HFFc6 (cell line): ENCODE measurements at places on chromosomes 12 and 14. TPM values are rescaled to one million over a fixed set of nuclear protein-coding genes. Genes with fewer than 3 reads are reported as not detected.

DNA sequence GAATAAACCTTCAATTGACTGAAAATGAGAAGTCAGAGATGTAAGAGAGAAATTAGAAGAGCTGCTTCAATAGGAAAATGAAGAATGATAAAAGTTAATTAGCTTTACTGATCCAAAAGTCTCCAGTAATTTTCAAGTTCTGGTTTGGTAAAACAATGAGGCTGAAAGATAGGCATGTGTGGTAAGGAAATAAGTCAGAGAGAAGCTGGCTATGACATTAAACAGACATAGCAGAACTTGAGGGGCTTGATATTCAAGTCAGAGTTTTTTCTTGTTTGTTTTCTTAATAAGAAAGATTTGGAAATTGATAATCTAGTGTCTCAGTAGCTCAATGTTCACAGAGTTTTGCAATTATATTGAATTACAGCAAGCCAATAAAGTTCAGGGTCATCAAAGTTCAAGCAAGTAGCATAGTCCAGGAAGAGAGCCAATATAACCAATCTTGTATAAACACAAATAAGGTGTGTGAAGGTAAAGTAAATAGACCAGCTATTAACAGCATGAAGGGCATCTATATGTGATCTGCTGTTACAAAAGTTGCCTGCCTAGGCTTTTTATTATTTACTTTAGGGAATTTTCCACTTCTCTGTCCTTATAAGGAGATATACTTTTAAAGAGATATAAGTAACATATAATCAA lies 1111.5 kb downstream of the TRHDE start:
- H3K27me3 ChIP-seq: no peaks in the 10 kb centered on the region
- no peaks in the 10 kb centered on the region for H3K4me1 ChIP-seq
- no peak overlapping the region for H3K27ac ChIP-seq
- H3K36me3 ChIP-seq: no peaks in the 10 kb centered on the region
- DNase-seq: no peak

DNA sequence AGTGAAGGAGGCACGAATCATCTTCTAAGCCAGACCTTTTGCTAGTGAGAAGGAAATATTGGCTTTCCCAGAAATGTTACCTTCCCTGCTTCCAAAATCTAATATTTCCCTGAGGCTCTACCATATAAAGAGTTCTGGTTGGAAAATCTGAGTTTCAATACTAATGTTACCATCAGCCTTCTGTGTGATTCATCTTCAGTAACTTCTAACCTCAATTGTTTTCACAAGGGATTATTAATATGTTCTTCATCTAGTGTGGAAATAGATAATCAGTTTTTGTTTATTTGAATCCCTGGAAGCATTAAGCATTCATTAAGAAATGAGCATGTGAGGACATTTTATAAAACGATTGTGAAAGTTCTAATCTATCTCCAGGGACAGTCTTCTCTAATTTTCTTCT lies 720.9 kb downstream of the AACS start:
- no peaks in the 10 kb centered on the region for H3K4me1 ChIP-seq
- DNase-seq: no peak
- no peaks in the 10 kb centered on the region for H3K27me3 ChIP-seq
- H3K4me3 ChIP-seq: no peak overlapping the region
- no peak overlapping the region for H3K27ac ChIP-seq
- no peaks in the 10 kb centered on the region for H3K36me3 ChIP-seq

DNA sequence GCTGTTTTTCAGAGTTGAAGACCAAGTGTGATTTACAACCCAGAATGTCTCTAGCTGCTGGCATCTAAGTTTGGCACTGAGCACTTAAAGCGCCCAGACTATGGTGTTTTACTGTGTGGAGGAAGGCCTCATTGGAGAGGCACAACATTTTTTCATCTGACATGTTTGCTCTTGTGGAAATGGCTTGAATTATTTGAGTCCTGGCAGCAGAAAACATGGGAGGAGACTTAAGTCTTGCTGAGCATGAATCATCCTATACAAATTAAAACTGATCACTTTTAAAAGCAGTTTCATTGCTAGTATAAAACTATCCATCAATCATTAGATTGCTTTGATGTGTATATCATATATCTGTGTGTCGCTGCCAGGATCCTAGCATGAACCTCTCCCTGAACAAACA lies 85.9 kb upstream of the REP15 start:
- peaks cover 23% of the 10 kb centered on the region for H3K36me3 ChIP-seq
- no peak overlapping the region for H3K4me3 ChIP-seq
- H3K4me1 ChIP-seq: peaks cover 91% of the 10 kb centered on the region

- H3K27ac ChIP-seq: no peak overlapping the region
- H3K36me3 ChIP-seq: peaks cover 4% of the 10 kb centered on the region; the same call in 1 of the 2 replicates
- no peak overlapping the region for H3K4me3 ChIP-seq
- DNase-seq: peak; percentile 71
Observed at GRCh38 chr12:6044082-6044481, 80.4 kb downstream of the VWF start.

DNA sequence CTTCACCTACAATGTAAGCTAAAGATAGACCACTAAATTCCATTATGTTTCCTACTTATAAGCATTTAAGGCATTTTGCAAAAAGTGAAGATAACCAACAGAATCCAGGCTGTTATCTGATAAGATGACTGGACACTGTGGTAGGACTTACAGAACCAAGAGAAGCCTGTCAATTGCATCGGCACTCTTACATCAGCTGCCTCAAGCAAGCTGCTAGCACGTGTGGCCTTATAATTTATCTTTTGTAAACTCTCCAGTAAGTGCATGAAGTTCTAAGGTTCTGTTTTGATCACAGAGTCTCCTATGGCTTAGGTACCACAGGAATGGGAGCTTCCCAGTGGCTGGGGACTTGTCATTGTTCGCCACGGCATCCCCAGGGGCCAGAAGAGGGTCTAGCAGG lies 88.7 kb downstream of the TRAFD1 start:
- no peak for DNase-seq
- no peak overlapping the region for H3K4me3 ChIP-seq
- peaks cover 23% of the 10 kb centered on the region for H3K36me3 ChIP-seq
- H3K27ac ChIP-seq: no peak overlapping the region
- no peaks in the 10 kb centered on the region for H3K27me3 ChIP-seq

GRCh38 chr12:93777254-93777653 lies 100.1 kb downstream of the CRADD start:
- H3K4me1 ChIP-seq: peaks cover 91% of the 10 kb centered on the region
- peak overlapping the region; percentile 97 for H3K27ac ChIP-seq
- H3K36me3 ChIP-seq: peaks cover 30% of the 10 kb centered on the region

DNA sequence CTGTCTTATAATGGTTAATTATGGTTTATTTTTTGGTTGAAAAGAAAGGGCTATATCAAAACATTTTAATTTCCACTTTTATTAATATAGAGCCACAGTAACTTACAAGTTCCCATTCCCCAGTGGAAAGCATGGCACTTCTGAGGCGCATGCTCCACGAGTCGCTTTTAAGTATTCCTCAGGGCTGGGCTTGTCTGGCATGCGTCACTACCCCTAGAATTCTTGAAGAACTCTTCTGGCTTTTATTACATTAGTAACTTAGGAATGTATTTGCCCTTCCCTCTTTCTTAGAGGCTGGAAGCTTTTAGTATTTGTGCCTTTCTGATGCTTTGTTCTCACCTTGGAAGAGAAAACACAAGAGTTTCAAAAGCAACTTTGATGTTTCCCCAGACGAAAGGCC lies 81.1 kb downstream of the ESR2 start:
- no peak overlapping the region for H3K27ac ChIP-seq
- no peak overlapping the region for H3K4me3 ChIP-seq
- no peak for DNase-seq
- peaks cover 9% of the 10 kb centered on the region; the same call in 1 of the 2 replicates for H3K4me1 ChIP-seq

- H3K36me3 ChIP-seq: no peaks in the 10 kb centered on the region
- no peak for DNase-seq
- H3K4me1 ChIP-seq: peaks cover 57% of the 10 kb centered on the region
- peaks cover 8% of the 10 kb centered on the region for H3K27me3 ChIP-seq
Observed at GRCh38 chr12:5582541-5582940, 150.6 kb downstream of the NTF3 start.

DNA sequence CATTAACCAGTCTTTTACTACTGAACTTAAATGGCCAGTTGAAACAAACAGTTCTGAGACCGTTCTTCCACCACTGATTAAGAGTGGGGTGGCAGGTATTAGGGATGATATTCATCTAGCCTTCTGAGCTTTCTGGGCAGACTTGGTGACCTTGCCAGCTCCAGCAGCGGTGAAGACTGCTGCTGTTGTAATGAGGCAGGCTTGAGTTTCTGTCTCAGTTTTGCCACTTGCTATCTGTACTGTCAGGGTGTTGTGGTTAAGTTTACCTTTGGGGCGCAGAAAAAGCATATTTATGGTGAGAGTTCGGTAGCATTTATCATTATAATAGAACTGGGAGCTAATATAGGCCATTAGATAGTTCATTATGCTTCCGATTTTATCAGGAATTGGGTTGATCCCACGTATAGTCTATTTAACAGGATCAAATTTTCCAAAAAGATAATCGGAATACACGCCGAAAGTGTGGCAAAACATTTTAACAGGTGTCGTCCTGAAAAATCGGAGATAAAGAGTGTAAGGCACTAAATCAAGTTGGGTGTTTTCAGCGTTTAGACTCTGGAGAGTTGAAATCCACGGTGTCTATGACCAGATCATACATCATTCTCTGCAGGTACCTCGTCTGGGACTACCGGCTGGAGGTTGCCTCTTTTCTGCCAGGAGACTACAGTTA lies 688 bp upstream of the NECAP1 start:
- H3K36me3 ChIP-seq: peaks cover 5% of the 10 kb centered on the region; the same call in 1 of the 2 replicates
- peak overlapping the region; percentile 96 for H3K27ac ChIP-seq
- peak overlapping the region; percentile 98 for H3K4me3 ChIP-seq
- no peak for DNase-seq
- H3K27me3 ChIP-seq: peaks cover 4% of the 10 kb centered on the region

GRCh38 chr12:79871621-79872020 lies 63.3 kb downstream of the PPP1R12A start:
- DNase-seq: no peak
- no peaks in the 10 kb centered on the region for H3K27me3 ChIP-seq
- peaks cover 61% of the 10 kb centered on the region for H3K36me3 ChIP-seq
- H3K4me1 ChIP-seq: peaks cover 35% of the 10 kb centered on the region

- H3K27ac ChIP-seq: no peak overlapping the region
- DNase-seq: no peak
- peaks cover 4% of the 10 kb centered on the region for H3K27me3 ChIP-seq
- H3K36me3 ChIP-seq: no peaks in the 10 kb centered on the region
Observed at GRCh38 chr12:67879937-67880336, 109.3 kb upstream of the IFNG-AS1 start.

DNA sequence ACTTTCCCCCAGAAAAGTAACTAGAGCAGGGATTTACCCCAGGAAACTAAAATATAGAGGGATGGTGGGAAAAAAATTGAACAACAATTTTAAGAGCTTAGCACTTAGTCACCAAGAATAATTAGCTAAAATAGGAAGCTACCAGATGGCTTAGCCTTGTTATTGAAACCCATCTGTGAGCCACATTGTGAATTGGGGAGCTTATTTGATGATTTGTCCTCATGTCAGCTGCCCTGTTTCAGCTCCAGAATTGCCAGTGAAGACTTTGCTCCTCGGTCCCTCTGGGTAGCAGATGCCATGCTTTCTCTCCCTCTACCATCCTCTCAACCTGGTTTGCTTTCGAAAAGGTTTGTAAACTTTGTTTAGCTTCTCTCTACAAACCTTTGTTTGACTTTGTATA lies 67.7 kb upstream of the PTHLH start:
- H3K4me1 ChIP-seq: peaks cover 7% of the 10 kb centered on the region
- H3K27me3 ChIP-seq: no peaks in the 10 kb centered on the region
- no peak overlapping the region for H3K4me3 ChIP-seq
- H3K36me3 ChIP-seq: no peaks in the 10 kb centered on the region
- no peak for DNase-seq

GRCh38 chr12:44299524-44299923 lies 463.6 kb downstream of the TMEM117 start:
- peaks cover 13% of the 10 kb centered on the region for H3K36me3 ChIP-seq
- no peak overlapping the region for H3K27ac ChIP-seq
- DNase-seq: no peak
- peaks cover 2% of the 10 kb centered on the region; the same call in 1 of the 2 replicates for H3K27me3 ChIP-seq
- no peaks in the 10 kb centered on the region for H3K4me1 ChIP-seq

- no peak overlapping the region for H3K27ac ChIP-seq
- no peak overlapping the region for H3K4me3 ChIP-seq
- no peaks in the 10 kb centered on the region; the same call in 1 of the 2 replicates for H3K4me1 ChIP-seq
- DNase-seq: no peak
- H3K36me3 ChIP-seq: no peaks in the 10 kb centered on the region
Observed at GRCh38 chr14:99066378-99066777, 205.6 kb downstream of the BCL11B start.

GRCh38 chr12:93022603-93023340 lies 93.7 kb upstream of the EEA1 start:
- no peak overlapping the region for H3K27ac ChIP-seq
- no peak overlapping the region for H3K4me3 ChIP-seq
- H3K36me3 ChIP-seq: no peaks in the 10 kb centered on the region

GRCh38 chr12:104220931-104221330 lies 5.4 kb downstream of the TXNRD1 start:
- H3K36me3 ChIP-seq: peaks cover 13% of the 10 kb centered on the region; the same call in 1 of the 2 replicates
- DNase-seq: no peak
- H3K4me1 ChIP-seq: peaks cover 78% of the 10 kb centered on the region
- H3K4me3 ChIP-seq: no peak overlapping the region
- H3K27ac ChIP-seq: peak overlapping the region; percentile 100
- H3K27me3 ChIP-seq: no peaks in the 10 kb centered on the region

GRCh38 chr12:132400011-132400641 lies 70.7 kb upstream of the GALNT9 start:
- H3K27me3 ChIP-seq: peaks cover 24% of the 10 kb centered on the region
- no peak overlapping the region for H3K4me3 ChIP-seq
- H3K4me1 ChIP-seq: no peaks in the 10 kb centered on the region

- H3K27me3 ChIP-seq: peaks cover 7% of the 10 kb centered on the region
- peaks cover 21% of the 10 kb centered on the region for H3K4me1 ChIP-seq
- H3K27ac ChIP-seq: peak overlapping the region; percentile 63
- peak overlapping the region; percentile 39 for H3K4me3 ChIP-seq
- DNase-seq: peak; percentile 43
Observed at GRCh38 chr12:120677765-120678473, 9.0 kb upstream of the MLEC start.

DNA sequence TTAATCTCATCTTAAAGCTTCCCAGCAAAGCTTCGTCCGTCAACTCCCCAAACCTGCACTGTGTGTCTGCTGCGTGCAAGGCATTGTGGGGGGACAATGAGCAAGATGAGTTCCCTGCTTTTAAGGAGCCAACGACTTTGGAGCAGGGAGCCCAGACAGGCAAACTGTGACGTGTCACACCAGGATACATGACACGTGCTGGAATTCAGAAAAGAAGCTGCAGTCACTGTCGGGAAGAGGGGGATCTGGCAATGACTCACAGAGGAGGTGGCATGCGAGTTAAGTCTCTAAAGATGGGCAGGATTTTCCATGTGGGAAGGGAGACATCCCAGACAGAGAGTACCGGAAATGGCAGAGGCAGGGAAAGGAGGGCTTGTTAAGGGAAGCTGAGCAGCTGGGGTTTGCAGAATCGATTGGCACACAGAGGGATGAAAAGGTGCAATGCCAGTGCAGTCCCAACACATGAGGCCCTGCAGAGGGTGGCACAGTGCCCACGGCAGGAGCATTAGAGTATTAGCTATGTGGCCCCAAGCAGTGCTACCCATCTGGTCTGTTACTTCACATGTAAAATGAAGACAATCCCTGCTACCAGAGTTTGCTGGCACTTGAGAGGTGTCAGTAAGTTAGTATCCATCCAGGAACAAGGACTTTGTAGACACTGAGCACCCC lies 52.9 kb downstream of the SETD3 start:
- H3K36me3 ChIP-seq: peaks cover 30% of the 10 kb centered on the region
- H3K27ac ChIP-seq: peak overlapping the region; percentile 84
- peak; percentile 88 for DNase-seq
- peak overlapping the region; percentile 18 for H3K4me3 ChIP-seq
- H3K27me3 ChIP-seq: no peaks in the 10 kb centered on the region; the same call in 1 of the 2 replicates
- peaks cover 28% of the 10 kb centered on the region for H3K4me1 ChIP-seq

CLEC1B gene
- total RNA-seq: not detected in 3 replicates

PRICKLE1 gene
- total RNA-seq: 3.4 to 10.2 TPM (median 5.1 TPM) in 3 replicates

TBX5 gene
- total RNA-seq: 21.2 to 27.8 TPM (median 23.2 TPM) in 3 replicates

CCDC38 gene
- total RNA-seq: not detected in 3 replicates
